ENCODE measurements at places on chromosomes 1 and 21. TPM values are rescaled to one million over a fixed set of nuclear protein-coding genes. Genes with fewer than 3 reads are reported as not detected.

MMP23B gene
- 0.51 TPM for total RNA-seq

ZSCAN20 gene
- total RNA-seq: 2.1 TPM

TRIM17 gene
- total RNA-seq: not detected

AJAP1 gene
- not detected for total RNA-seq

SERTAD4 gene
- total RNA-seq: 0.89 TPM

RBP7 gene
- total RNA-seq: 6.3 TPM

NBPF10 gene
- total RNA-seq: 0.49 TPM

TDRKH gene
- 5.4 TPM for total RNA-seq

TOMM20 gene
- total RNA-seq: 123 TPM

KANK4 gene
- total RNA-seq: 0.41 TPM

MAN1C1 gene
- total RNA-seq: 0.09 TPM

KRTAP10-10 gene
- total RNA-seq: not detected

PIGK gene
- total RNA-seq: 12.2 TPM

MROH7 gene
- total RNA-seq: not detected

COG2 gene
- 18.8 TPM for total RNA-seq

ABCG1 gene
- 2.6 TPM for total RNA-seq

ALPL gene
- total RNA-seq: 0.25 TPM

FCRL5 gene
- not detected for total RNA-seq

SLAMF9 gene
- 0.40 TPM for total RNA-seq

AMY1A gene
- not detected for total RNA-seq

ANKRD35 gene
- not detected for total RNA-seq

AIRE gene
- total RNA-seq: not detected
